Hematopoietic multipotent progenitor cell treated with erythropoietin and hydrocortisone succinate and interleukin-3 and kit ligand, for 15 days (in vitro differentiated cells): ENCODE measurements at places on chromosomes 6 and 20.

- peak; percentile 69 for DNase-seq
Measured at GRCh38 chr20:41173161-41173721, 35.9 kb downstream of the PLCG1 start.

- no peak for DNase-seq
Measured at GRCh38 chr20:33896509-33896908, 85.4 kb downstream of the CHMP4B start.

DNA sequence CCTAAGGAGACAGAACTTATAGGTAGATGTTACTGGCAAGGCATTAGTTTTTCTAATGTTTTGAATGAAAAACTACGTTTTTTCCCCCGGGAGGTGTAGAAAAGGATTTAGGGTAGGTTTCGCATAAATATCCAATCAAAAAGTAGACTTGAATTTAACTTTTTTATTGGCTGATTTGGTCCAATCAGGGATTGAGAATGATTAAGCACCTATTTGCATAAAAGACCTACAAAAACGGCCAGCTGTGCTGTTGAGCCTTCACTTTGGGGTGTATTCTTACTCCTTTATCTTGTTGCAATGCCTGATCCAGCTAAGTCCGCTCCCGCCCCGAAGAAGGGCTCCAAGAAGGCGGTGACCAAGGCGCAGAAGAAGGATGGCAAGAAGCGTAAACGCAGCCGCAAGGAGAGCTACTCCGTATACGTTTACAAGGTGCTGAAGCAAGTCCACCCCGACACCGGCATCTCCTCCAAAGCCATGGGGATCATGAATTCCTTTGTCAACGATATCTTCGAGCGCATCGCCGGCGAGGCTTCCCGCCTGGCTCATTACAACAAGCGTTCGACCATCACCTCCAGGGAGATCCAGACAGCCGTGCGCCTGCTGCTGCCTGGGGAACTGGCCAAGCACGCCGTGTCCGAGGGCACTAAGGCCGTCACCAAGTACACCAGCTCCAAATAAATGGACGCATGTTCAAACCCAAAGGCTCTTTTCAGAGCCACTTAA is 113.5 kb upstream of the BTN3A2 start:
- peak; percentile 94 for DNase-seq

DNA sequence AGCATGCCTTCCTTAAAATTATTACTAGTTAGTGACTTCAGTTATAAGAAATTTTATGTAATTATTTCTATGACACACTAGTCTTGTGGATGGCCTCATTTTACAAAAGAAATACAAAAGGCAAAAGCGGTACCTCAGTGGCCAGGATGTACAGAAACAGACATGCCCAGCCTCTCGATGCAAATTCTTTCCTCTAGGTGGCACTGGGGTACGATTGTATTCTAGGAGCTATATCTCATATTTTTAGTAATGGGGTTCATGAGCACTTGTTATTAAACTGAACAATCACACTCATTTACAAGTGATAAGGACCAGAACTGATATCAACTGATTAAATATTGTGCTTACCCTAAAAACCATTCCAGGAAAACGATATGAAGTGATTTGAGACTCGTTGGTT is 59.8 kb downstream of the SOD2 start:
- peak; percentile 15 for DNase-seq

- no peak for DNase-seq
Measured at GRCh38 chr20:55143601-55144000, 668.2 kb downstream of the DOK5 start.

DNA sequence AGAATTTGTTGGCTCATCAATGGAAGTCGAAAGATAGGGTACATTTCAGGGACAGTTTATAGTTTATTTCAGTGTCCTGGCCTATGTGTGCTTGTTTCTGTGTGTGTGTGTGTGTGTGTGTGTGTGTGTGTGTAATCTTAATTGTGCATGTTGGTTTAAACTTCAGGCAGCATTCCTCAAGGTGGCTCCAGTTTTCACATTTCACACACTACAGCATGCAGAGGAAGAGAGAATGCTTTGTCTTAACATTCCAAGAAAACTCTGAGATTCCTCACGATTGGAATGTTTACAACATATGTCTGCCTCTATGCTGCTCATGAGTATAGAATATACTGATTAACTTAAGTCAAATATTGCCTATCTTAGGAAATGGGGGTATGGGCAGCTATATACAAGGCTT is 332.6 kb upstream of the EPHA7 start:
- no peak for DNase-seq

- no peak for DNase-seq
Measured at GRCh38 chr6:49087369-49087768, 375.7 kb downstream of the MMUT start.

GRCh38 chr6:16718356-16718755 is 42.9 kb downstream of the ATXN1 start:
- no peak for DNase-seq

DNA sequence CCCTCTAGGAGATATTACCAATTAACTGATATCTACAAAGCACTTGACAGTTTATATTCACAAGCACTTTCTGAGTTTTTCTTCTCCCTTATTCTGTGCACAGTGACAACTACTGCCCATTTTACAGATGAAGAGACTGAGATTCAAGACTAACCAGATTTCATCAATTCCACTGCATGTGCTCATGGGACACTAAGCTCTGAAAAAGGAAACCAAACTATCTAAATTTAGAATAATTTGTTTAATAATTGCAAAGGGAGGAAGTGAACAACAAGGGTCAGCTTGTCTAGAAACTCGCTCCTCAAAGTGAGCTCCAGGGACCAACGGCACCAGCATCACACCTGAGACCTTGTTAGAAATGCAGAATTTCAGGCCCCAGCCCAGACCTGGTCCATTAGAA is 50.8 kb upstream of the MYLIP start:
- DNase-seq, result no peak

DNA sequence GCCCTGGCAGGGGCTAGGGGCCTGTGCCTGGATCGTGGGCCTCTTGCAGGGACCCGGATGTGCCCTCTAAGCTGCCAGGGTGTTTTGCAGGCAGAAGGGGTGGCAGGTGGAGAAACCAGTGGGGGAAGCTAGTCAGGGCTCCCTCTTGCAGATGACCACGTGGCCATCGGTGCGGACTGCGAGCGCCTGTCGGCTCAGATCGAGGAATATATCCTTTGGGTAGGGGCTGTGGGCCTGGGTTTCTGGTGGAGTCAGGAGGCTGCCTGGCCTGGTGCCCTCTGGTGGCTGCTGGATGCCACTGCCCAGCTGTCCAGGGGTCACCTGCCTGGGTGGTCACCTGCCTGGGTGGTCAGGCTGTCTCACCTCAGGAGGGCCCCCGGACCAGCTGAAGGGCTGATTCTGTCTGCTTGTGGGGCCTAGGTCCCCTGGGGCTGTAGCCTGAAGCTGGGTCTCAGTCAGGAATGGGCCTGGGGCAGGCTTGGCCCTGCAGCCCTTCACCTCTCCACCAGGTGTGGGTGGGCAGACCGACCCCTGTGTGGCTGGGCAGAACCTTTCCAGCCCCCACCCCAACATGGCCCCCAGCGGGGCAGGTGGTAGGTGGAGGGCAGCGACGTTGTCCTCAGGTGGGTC is 6.7 kb downstream of the TCEA2 start:
- no peak for DNase-seq

DNA sequence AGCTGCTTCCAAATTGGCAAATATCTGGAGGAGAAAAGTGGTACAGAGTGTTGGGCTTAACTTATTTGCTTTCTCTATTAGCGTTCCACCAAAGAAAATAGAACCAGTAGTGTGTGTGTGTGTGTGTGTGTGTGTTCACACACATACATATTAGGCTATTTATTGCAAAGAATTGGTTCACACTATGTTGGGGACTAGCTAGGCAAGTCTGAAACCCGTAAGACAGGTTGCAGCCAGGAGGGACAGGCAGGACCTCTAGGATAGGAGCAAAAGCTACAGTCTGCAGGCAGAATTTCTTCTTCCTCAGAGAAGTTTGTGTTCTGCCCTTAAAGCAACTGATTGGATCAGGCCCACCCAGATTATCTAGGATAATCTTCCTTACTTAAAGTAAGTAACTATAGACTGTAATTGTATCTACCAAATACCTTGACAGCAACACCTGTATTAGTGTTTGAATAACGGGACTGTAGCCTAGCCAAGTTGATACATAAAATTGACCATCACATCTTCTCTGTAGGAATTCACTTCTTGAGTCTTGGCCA is 12.8 kb downstream of the KCTD20 start:
- DNase-seq, result no peak

- no peak for DNase-seq
Measured at GRCh38 chr20:48690888-48691287, 136.9 kb downstream of the PREX1 start.

GRCh38 chr6:122790028-122790422 is 967 bp downstream of the SMPDL3A start:
- no peak for DNase-seq

DNA sequence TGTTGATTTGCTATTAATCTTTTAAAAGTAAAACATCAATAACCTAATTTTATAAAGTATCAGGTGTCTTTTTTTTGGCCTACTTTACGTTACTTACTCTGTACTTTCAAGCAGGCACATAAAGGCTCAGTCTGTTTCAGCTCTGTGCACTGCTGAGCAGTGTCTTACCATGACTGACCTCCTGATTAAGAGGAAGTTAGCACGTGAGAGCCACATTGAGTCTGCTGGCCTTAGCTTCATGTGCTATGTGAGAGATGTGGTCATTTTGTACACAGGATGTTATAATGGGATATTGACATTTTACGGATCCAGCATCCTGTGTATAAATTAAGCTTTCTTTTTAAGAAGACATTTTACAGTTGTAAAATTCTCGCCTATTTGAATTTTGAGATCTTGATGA is 31.9 kb downstream of the ARID1B start:
- DNase-seq, result no peak

DNA sequence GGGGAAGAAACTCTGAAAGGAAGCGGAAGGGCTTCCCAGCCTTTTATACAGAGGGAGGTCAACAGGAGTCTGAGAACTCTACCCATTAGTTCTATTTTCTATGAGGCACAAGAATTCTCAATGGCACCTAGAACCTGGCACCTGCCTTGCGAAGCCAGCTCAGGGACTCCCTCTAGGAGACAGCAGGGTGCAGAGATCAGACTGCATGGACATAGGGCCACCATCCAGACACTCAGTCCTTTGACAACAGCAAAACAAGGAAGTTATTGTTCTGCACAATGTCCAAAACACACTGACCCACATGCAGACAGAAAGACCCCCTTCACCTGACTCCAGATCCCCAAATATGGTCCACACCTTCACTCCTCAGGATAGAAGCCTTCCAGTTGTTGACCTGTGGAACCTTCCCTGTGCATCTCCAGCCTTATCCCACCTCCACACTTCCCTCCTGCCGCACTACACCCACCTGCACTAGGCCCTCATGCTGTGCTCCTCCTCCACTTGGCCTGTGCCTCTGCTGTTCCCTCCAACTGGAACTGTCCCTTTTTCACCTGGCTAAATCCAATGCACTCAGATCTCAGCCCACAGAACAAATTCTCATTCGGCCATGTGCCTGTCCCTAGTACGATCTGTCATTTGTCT is 27.8 kb downstream of the ACSS1 start:
- no peak for DNase-seq

DNA sequence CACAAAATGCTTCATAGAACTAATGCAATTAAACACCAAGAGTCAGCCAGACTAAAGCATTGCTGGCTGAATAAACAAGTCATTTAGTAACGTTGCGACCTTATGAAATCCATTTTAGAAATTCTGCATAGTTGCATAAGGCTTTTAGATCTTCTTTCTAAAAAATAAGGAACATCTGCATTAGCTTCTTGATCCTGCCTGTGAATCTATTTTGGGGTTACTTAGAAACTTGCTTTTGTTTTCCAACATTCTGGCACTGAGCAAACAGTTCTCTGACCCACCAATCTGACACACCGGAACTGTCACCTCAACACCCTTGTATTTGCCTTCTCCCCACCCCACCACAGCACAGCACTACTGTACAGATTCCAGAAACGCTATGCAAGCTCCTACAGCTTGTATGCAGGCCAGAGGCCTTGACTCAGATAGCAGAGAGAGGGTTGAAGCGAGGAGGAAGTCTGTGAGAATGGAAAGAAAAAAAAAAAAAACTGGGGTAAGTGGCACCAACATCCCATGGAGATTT is 55.0 kb downstream of the KIF13A start:
- no peak for DNase-seq

GRCh38 chr6:105069821-105070445 is 109.9 kb downstream of the POPDC3 start:
- no peak for DNase-seq

DNA sequence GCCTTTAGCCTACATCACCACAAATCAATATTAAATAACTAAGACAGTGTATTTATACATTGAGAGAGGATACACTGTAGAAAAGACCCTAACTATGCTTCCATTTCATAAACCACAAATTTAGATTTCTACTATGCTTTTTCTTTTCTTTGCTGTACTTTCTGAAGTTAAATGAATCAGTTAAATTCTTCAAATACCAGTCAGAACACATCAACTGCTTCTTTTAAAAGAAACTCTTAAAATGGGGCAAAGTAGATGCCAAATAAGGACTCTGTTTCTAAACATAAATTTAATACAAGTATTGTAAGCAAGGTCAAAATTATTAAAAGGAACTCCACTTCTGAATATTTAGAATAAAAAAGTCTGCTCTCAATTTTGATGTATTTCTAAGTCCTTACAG is 76.9 kb downstream of the GMDS start:
- no peak for DNase-seq

DNA sequence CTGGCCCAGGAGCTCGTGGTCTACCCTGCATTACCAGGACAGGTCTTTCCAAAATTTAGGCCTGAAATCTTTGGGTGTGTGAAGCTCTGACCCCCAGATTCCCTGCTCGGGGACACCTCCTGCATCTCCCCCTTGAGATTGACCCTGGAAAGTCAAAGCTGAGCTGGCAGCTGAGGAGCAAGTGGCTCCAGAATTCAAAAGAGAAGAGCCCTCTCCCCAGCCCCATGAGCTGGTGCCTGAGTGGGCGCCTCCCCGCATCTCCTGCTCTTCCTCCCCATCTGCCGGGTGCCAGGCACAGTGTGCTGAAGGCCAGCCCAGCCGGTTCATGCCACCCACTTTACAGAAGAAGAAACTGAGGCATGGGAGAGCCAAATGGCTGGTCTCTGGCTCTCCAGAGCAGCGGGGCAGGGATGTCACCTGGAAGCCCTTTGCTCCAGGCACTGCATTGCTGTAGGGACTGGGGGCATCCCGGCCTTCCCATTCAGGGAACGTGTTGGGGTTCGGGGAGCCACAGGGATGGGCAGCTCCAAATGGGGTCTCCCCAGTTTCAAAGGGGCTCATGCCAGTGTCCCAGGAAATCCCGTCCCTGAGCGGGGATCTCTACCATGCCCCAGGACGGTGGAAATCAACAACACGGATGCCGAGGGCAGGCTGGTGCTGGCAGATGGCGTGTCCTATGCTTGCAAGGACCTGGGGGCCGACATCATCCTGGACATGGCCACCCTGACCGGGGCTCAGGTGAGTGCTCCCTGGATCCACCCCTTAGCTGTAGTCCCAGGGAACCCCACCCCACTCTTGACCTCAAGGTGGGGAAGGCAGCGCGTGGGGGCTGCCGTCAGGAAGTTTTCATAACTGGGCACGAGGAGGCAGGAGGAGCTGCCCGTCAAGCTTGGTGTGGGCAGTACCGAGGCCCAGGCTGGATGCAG is 20.5 kb downstream of the NPEPL1 start:
- no peak for DNase-seq

DNA sequence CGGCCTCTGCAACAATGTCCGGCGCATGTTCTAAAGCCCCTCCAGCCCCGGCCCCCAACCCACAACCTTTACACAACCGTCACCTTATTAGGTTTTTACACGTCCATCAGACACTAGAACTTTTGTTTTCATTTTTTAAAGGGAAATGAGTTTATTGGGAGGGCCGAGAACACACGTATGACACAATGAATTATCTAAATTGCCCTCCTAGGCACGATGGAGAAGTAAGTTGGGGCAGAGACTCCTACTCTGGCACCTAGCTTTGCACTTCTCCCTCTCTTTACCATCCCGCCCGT is 1.2 kb upstream of the DLL1 start:
- DNase-seq, result no peak
